Fibroblast of pulmonary artery (primary cell): ENCODE measurements at places on chromosomes 2 and 18.
A peak's percentile ranks its signal among the peaks of the same experiment; 100 is the strongest.

- no peak for DNase-seq
Measured at GRCh38 chr2:231197706-231198290, 633 bp upstream of the ARMC9 start.

- DNase-seq = peak; percentile 80
Measured at GRCh38 chr2:47088371-47089082, 66.6 kb downstream of the STPG4 start.

- no peak for DNase-seq
Measured at GRCh38 chr2:124649001-124649400, 623.9 kb downstream of the CNTNAP5 start.

GRCh38 chr2:242004223-242004901 is 134.8 kb downstream of the RTP5 start:
- no peak for DNase-seq
